ENCODE measurements at places on chromosomes 3 and 15.

DNA sequence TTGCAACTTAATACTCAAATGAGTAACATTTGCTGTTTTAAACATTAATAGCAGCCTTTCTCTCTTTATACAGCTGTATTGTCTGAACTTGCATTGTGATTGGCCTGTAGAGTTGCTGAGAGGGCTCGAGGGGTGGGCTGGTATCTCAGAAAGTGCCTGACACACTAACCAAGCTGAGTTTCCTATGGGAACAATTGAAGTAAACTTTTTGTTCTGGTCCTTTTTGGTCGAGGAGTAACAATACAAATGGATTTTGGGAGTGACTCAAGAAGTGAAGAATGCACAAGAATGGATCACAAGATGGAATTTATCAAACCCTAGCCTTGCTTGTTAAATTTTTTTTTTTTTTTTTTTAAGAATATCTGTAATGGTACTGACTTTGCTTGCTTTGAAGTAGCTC, 40.3 kb downstream of the CTNNB1 start:
- no peak for DNase-seq

DNA sequence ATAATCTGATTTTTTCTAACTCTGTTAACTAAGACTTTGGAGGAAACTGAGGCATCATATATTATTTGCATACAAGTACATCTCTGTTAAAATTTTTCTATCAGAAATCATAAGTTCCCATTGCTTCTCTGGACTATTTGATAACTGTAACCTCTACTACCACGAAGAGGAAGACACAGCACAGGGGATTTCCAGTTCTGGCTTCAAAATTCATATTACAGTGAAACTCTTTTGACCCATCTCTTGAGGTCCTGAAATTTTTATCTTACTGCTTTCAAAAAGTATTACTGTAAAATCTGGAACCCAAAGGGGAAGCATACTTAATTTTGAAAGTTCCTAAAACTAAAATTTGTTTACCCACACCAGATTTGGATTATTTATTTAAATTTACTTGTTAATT, 4.2 kb downstream of the PLSCR1 start:
- DNase-seq = no peak

DNA sequence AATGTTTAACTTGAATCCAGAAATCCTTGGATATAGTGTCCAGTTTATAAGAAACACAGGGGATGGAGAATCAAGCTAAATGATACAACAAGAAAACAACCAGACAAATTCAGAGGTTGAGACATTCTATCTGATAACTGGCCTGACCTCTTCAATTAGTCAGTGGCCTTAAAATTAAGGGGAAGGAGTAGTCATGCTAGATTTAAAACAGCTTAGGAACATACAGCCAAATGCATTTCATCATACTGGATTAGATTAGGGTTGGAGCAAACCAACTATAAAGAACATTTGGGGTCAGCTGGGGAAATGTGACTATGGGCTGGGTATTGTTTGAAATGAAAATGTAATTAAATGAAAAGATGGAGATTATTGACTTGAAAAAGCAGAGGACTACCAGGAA, 53.3 kb downstream of the PPARG start:
- no peak for DNase-seq

DNA sequence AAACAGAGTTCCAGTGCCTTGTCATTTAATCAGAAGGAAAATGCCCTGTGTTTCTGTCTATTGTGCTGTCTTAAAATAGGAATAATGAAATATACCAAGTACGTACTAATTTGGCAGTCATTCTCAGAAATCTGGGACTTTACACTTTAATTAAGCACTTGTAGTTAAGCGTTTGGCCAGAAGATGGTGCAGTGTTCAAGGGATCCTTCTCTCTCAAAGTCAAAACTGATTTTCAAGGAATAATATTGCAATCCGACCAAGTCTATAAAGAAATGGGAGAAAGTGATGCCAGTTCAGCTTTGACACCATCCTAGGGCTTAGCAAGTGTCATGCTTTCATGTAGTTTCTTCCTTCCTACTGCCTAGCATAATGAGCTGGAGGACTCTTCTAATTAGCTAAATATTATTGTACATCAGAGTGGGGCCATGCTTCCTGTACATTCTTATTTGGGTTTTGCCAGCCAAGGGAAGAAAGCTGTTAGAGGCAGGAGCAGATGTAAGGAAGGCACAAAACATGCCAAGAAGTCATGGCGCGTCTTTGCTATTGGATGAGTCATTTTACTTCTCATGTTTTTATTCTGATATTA, 64.8 kb downstream of the SAMMSON start:
- peak; percentile 43 for DNase-seq

DNA sequence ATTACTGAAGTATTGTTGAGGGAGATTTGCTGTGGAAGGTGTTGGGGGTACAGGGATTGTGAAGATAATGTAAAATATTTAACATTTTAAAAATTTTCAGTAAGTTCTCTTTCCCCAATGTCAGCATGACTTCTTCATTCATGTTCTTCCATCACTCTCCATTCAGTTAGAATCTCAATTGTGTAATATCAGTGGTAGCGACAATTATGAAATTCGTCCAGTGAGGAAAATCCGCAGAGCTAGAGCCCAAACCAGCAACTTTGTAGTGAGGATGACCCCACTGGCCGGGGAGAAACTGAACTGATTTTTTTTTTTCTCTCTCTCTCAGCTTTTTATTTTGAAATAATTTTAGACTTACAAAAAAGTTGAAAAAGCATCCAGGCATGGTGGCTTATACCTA, 171.7 kb downstream of the PGPEP1L start:
- DNase-seq = no peak

GRCh38 chr3:38000242-38000916, 9.8 kb downstream of the VILL start:
- no peak for DNase-seq

DNA sequence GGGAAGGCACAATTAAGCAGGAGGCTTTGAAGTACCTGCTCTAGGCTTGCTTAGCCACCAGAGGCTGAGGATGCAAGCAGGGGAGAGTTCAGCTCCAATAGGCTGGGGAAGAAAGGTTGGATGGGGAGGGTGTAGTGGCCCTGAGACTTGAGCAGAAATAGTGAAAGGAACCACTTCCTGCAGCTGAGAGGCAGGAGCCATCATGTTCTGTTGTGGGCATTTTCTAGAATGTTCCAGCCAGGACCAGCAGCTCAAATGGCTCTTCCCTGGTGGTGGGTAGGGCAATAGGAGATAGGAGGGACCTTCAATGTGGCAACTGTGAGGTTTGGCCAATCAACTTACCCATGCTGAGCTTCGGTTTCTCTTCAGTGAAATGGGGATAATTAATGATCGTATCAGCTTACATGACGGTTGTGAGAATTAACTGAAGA, 79.1 kb upstream of the CGNL1 start:
- DNase-seq = no peak

DNA sequence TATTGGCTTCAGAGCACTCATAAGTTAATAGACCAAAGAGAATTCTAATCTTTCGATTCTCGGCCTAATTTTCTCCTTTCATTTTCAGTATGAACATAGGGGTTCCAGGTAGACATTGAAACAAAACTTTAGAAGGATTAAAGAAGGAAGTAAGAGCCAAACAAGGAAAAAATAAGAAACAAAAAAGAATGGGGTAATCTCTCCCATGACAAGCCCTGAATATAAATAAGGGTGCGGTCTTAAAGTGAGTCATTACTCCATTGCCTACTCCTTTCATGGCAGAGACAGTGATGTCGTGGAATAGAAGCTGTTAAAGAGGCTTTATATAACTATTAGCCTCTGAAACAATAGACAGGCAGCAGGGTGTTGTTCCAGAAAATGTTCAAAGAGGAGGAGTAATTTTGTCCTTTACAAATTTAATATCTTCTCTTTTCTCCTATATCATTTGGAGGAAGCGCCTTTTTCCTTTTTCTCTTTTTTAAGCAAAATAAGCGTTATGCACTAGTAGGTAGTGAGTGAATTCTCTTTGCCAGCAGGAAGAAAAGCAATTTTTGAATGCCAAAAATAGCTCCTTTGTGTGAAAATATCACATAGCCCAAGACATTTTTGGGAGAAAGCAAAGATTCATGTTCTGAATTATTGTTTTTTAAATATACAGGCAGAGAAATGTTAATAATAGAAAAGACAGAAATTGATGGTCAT, 607.9 kb upstream of the KCNMB2 start:
- DNase-seq = peak; percentile 55

- no peak for DNase-seq
Measured at GRCh38 chr3:104909721-104910120, 457.0 kb upstream of the ALCAM start.

DNA sequence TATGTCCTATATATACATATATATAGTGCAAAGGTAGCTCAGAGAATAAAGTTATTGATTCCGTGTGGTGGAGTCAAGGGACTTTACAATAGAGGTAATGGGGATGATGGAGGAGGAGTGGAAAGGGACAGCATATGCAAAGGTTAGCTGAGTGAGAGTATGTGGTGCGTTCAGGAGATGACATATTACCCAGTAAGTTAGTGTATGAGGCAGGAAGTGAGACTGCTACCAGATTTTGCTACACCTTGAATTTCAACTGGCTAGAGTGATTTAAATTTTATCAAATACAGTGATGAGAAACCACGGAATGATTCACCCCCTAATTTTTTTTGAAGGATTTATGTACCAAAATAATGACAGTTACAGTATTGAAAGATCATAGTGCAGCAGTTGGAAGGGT, 2.8 kb downstream of the ACTL6A start:
- DNase-seq = no peak

DNA sequence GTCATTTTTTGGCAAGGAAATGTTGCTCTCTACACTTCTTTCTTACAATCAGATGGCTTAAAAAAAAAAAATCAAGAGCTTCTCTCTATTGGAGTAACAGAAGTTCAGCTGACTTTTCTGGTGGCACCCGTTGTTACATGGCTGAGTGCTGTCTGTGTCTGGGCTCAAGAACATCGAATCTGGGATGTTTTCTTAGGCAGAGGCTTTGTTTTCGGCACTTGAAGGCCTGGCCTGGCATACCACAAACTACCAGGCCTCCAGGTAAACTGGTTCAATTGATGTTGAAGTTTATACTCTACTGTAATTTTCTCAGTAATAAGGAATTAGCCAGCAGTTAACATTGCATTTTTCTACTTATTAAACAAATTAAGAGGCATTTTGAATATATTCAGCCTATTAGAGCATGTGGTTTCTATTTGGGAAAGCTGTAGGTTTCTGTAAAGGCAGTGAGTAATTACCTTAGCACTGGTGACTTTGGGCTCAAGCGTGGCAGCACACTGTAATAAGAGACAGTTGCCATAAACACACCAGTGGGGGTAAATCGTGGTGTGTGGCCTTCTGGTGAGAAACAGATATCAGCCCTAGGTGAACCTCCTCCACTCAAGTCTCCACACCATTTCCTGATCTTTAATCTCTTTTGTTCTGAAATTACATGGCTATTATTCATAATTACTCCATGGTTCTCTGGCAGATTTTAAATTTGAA, 544.7 kb downstream of the MECOM start:
- DNase-seq = no peak

GRCh38 chr15:36917411-36918267, 182.7 kb downstream of the MEIS2 start:
- DNase-seq = no peak

GRCh38 chr3:1082108-1082507, 10.7 kb upstream of the CNTN6 start:
- DNase-seq = no peak

GRCh38 chr15:39411102-39411989, 169.5 kb upstream of the THBS1 start:
- no peak for DNase-seq

- no peak for DNase-seq
Measured at GRCh38 chr15:47721676-47722075, 4.4 kb downstream of the SEMA6D start.

DNA sequence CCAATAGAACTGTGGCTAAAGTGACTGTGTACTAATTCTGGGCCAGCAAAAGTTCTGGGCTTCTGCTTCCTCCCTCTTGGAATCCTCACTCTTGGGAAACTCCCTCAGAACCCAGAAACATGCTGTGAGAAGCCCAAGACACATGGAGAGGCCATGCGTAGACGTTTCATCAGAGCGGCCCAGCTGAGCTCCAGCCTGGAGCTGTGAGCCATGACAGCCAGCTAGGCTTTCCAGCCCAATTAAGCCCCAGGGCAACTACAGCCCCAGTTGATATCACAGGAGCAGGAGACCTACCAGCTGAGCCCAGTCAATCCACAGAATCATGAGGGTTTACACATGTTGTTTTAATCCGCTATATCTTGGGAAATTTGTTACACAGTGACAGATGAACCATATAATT, 43.6 kb upstream of the CNOT10 start:
- no peak for DNase-seq

DNA sequence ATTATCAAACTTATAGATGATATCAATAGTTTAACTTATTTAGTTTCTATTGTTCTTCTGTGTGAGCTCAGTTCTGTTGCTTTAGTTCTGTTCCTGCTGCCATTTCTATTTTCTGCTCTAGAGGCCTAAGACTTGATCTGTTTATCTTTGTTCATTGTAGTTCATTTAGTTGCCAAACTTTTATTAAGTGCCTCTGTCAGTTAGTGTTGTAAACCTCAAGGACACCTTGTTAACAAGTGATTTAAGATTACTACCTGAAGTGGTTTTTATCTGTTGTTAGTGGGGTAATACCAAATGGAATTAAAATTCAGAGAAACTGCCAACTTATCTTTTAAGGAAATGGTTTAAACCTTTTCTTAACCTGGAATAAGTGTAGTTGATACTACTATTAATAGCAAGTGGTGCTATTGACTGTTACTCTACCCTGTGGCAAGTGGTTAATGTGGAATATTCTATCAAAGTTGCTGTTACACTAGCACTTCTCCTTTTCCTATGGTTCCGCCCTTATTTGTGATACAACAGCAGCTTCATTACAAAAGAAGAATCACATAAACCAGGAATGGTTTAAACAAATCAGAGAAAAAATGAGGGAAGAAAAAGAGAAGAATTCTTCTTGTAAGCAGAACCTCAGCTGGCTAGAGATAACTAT, 500.6 kb upstream of the GOLIM4 start:
- no peak for DNase-seq

- DNase-seq = no peak
Measured at GRCh38 chr3:31762097-31762764, 218.8 kb downstream of the OSBPL10 start.

Data from small intestine (tissue), 16 donors.